ENCODE measurements at places on chromosomes 11 and 22.

DNA sequence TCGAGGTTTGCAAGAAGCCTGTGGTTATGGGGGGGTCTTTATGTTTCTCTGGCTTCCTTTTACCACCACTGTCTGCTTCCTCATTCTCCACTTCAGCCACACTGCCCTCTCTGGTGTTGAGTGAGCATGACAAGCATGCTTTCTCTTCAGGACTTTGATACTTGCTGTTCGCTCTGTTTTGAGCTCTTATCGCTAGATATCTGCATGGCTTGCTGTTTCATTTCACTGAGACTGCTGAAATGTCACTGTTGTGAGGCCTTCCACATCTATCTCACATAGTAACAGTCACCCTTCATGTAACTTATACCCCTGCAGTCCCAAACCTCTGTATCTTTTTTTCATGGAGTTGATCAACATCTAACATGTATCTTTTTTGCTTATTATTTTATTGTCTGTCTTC lies 59.8 kb downstream of the TMEM135 start:
- peak; percentile 29 for DNase-seq

DNA sequence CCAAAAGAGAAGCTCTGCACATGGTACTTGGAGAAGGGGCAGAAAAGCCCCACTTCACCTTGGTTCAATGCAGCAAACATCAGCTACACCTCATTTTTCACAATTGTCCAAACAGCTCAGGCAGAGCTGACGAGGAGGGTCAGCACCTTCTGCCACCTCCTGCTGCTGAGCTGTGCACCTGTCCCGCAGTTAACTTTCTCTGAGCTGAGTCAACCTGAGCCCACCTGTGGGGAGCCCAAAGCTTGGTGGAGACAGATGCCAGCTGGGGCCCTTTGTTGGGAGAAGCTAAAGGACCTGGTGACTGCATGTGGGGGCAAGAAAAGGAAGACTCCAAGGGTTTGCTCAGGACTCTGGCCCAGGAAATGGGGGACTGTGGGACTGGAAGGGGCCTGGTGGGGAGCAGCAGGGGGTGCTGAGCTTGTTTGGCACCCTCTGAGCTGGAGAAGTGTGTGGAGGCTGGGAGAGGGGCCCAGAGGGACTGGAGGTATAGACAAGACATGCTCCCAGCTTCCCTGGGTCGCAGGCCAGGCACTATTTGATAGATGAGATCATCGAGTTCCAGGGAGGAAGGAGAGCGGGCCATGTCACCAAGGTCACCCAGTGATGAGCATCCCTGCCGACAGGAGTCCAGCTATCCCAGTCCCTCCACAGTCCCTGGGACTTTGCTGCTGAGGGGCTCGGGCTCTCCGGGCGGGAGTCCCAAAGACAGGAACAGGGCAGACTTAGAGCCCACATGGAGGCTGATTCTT lies 53.5 kb downstream of the KCNJ4 start:
- DNase-seq: no peak

DNA sequence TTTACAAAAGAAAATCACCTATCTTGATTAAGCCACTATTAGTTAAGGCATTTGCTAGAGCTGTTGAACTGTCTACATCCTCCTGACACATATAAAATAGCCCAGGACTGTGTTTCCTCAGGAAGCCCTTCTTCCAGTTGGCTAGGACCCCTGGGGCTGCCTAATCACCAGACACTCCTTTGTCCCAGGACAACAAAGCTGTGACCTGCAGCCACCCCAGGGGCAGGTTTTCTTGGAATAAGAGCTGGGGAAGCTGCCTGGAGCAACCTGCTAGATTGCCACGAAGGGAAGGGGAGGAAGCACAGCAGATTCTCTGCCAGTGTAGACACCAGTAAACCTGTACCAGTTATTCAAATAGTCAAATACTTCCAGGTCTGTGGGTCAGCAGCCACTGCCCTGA lies 17.6 kb downstream of the CHST1 start:
- no peak for DNase-seq

DNA sequence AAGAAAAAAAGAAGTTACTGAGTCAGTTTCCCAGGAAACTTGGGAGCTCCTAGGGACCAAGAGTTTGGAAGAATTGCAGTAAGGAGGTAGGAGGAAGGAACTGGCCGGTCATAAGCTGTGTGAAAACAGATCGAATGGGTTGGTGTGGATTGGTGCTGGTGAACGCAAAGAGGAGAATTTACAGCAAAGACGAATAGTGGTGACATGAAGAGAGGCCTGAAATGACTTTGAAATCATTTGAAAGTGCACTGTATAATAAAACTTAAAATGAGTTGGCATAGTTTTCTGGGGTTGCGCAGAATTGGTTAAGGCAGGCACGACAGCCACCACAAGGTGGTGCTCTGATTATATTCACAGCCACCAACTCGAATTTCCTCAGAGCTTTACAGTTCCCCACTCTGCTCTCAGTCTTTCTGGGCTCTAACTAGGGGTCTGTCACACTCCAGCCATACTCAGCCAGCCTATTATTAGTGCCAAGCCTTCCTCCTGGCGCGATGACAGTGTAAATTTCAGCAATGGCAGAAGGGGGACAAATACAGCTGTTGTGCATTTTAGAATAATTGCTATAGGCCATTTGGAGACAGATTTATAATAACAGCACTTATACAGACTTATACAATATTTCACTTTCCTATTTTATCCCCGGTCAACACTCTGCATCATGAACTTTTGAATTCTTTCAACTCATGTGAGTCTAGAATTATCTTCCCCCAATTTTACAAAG lies 8.3 kb upstream of the HTR3B start:
- peak; percentile 23 for DNase-seq

- peak; percentile 6 for DNase-seq
Measured at GRCh38 chr11:105392556-105392955, 217.3 kb upstream of the GRIA4 start.

DNA sequence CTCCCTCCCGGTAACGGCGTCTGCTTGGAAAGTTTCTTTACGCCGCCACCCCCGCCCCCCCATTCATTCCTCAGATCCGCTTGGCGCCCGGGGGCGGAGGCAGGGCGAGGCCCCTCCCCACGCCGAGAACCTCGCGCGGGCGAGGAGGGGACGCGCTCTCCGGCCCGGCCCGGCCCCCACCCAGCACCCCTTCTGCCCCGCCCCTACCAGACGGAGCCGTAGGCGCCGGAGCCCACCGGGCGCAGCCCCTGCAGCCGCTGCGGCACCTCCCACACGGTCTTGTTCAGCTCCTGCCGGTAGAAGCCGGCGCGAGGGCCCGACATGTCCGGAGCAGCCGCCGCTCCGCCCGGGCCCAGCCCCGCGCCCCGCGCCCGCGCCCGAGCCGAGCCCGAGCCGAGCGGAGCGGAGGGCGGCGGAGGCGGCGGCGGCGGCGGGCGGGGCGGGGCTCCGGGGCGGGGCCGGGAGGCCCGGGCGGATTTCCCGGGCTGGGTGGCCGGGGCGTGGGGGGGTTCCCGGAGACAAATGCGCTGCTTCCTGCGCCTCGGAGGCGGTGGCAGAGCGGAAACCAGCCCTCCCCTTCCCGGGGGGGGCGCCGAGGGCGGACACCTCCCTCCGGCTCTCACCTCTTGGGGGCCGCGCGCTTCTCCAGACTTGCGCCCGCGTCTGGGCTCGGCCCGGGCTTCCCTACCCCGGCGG lies at the start of gene MAPK11:
Gene MAPK11, minus strand, starts transcription at position 411 of the 696 bp plus-strand sequence. Its CDS starts 88 bp downstream, at position 323.
- DNase-seq: peak; percentile 55

- DNase-seq: no peak
Measured at GRCh38 chr11:45150943-45151342, 4.5 kb downstream of the PRDM11 start.

DNA sequence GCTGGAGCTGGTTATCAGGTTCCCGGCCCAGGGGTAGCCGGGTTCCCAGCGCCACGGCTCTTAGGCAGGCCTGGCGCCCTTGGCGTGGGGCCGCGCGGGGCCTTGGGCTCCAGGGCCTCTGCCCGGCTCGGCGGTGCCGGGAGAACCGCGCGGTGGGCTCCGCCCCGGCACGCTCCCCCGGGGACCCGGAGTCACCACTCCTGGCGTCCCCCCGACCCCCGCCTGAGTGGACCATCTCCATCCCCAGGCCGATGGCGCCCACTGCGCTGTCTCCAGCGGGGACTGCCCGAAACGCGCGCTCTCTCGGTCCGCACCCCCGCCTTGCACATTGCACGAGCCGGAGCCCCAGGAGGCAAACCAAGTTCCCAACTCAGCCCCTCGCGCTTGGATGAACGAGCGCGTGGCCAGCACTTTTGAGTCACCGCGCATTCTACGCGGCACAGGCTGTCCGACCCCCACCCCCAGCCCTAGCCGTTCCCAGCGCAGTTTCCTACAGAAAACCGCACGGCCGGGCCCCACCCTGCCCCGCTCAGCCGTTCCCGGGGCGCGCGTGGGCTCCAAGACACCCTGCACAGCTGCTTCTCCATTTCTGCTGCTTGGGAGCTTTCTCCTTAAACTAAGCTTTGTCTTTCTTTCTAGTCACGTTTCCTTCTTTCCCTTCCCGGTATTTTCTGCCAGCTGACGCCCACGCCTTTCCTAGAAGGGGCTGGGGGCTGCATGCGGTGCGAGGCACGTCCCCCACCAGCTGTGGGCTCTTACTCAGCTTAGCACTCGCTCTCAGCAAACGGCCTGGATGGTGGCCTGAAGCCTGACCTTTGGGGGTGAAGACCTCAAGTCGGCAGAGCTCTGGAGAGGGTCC lies 650 bp upstream of the CHID1 start:
- DNase-seq: peak; percentile 69

DNA sequence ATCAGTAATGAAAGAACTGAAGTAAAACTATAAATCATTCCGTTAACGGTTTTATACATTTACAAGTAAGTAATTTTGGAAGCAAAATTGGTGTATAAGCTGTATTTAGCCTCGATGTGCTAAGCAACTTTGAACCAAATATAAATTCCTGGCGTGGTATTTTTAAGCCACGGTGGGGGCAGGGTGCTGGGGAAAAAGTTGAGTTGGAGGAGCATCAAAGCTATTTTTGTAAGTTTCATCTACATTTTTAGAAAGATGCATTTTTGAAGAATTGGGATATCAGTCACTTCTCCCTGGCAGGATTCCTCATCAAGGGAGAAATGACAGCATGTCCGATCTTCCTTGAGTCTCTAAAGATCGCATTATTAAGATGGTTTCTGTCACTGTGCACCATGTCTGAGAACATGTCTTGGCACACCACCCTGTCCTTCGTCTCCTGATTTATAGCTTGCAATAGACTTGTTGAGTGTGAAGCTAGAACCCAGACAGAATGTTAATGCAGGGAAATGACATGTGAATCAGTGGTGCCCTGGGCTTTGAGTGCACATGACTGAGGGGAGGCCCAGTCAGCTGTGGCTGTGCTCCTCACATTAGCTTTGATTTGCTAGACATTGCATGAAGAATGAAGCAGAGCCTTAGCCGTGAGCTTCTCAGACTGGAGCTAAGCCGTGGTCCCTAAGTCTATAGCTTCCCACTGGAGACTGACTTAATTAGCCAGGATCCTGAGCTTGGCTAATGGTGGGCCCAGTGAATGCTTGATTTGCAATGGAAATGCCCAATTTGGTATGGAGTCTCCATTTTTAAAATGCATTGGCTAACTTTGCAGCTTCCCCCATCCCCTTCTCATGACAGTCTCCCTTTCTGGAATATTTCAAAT lies 127.0 kb downstream of the COMMD9 start:
- DNase-seq: no peak

DNA sequence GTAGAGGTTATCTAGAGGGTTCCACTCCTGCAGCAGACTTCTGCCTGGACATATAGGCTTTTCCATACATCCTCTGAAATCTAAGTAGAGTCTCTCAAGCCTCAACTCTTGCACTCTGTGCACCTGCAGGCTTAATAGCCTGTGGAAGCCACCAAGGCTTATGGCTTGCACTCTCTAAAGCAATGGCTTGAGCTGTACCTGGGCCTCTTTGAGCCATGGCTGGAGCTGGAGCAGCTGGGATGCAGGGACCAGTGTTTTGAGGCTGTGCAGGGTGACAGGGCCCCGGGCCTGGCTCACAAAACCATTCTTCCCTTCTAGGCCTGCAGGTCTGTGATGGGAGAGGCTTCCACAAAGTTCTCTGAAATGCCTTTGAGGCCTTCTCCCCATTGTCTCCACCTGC lies 2.9 kb upstream of the NXPE4 start:
- no peak for DNase-seq

DNA sequence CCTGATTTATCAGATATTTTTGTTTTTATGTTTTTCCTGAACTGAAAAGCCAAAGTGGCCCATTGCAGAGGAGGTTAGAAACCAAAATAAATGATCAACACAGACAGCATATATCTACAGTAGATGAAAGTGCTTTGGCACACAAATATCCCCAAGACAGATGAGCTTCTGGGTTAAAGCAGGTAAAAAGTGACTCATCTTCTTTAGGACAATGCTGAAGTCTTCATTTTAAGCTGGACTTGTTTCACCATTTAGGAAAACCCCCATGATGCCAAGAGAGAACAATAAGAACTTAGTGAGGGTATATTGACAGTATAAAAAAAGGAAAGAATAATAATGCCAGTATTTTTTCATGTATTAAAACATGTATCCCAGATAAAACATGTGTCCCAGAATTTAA lies 100.8 kb upstream of the OR9G4 start:
- no peak for DNase-seq

DNA sequence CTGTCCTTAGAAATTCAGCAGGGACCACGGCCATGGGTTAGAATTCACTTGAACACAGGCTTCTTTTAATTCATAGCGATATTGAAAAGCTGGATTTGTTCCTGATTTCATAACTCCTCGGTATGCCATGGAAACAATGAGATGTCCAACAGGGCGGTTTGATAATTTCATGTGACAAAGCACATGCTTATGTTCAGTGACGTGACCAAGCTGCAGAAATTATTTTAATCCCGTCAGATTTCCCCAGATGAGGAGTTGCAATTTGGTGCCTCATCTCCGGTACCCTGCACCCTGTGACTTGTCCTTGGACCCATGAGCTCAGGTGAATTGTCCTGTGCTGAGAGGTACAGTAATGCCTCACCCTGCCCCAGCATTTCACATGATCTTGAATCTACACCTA lies 81.7 kb downstream of the C11orf91 start:
- DNase-seq: no peak

GRCh38 chr11:2754008-2754407 lies 54.2 kb upstream of the KCNQ1OT1 start:
- no peak for DNase-seq

GRCh38 chr11:120089036-120090001 lies 48.6 kb downstream of the TRIM29 start:
- no peak for DNase-seq

DNA sequence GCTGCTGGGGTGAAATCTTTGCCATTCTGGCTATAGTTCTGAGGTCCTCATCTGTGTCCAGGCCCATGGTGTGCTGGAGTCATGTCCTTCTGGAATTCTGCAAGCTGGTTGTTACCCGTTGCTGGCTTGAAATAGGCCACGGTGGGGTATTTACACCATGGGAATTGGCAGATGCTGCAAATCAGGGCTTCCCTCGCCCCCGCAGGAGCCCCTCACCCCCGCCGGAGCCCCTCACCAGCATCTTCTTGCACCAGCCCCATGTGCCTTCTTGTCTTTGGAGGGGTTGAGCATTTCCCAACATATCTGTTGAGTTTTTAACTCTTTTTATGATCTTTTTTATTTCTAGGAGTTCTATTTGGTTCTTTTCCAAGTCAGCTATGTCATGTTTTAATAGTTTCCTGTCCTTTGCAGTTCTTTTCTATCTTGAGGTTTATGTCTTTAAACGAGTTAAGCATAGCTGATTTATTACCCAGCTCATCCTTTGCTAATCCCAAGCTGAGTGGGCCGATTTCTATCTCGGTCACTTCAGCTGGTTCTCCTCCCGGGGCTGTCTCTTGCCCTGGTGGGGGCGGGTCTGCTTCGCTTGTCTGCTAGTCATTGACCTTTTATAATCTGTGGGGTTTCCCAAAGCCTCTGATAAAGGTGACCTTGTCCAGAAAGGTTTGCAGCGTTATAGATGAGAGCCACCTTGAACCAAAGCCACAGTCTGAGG lies 17.6 kb downstream of the ANO1 start:
- no peak for DNase-seq

GRCh38 chr22:35749808-35750207 lies 32.1 kb downstream of the APOL5 start:
- DNase-seq: peak; percentile 24

- no peak for DNase-seq
Measured at GRCh38 chr11:76735841-76736240, 47.3 kb upstream of the TSKU start.

All from EL (cell line).